ENCODE measurements at places on chromosomes 5 and 9. TPM values are rescaled to one million over a fixed set of nuclear protein-coding genes. Genes with fewer than 3 reads are reported as not detected.
A peak's percentile ranks its signal among the peaks of the same experiment; 100 is the strongest.

The HK3 gene
- 7.2 TPM for total RNA-seq

The CLIC3 gene
- total RNA-seq: 2.7 TPM

The DAPK1 gene
- total RNA-seq: 5.3 TPM

The TMCO6 gene
- 4.0 TPM for total RNA-seq

The FOXD1 gene
- total RNA-seq: not detected

The TEX48 gene
- not detected for total RNA-seq

The IL3 gene
- not detected for total RNA-seq

The BARHL1 gene
- not detected for total RNA-seq

The PCDHGA4 gene
- total RNA-seq: 9.3 TPM

GRCh38 chr5:138111181-138111580 is 27.3 kb downstream of the WNT8A start:
- no peak for DNase-seq

GRCh38 chr5:107274571-107274970 is 396.2 kb downstream of the EFNA5 start:
- DNase-seq: no peak

GRCh38 chr9:129174102-129174723 is 3.8 kb downstream of the IER5L start:
- DNase-seq: peak; percentile 95

- DNase-seq: no peak
Observed at GRCh38 chr9:5790923-5791322, 42.0 kb downstream of the ERMP1 start.

- no peak for DNase-seq
Observed at GRCh38 chr5:88885002-88885401, 2.0 kb upstream of the MEF2C start.

DNA sequence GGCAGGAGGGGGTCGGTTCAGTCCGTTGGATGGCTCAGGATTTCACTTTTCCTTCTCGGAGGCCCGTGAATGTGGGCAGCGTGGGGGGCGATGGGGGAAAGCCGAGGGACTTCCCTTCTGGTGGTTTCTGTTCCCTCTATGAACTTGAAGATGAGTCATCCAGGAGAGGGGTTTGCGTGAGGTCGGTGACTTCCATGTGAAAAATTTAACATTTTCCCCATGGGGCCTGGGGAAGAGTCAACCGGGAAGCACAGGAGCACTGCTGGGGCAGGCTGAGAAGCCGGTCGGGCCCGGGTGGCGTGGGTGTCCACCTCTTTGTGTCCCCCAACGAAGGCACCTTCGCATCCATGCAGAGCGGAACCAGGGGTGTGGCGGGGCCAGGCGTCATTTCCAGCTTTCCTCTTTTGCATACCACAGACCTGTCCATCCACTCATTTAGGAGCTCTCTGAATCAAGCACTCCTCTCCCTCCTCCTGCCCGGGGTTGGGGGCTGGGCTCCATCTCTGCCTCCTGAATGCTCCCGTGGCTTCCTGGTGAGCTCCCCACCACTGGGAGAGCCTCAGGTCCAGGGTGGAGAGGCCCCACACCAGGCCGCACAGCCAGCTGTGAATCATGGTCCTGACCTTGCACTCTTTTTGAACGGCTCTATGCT is 68.4 kb downstream of the ANKRD33B start:
- DNase-seq: no peak

GRCh38 chr9:113673726-113674125 is 202.4 kb upstream of the ZNF618 start:
- no peak for DNase-seq

GRCh38 chr9:21154018-21154608 is 12.3 kb downstream of the IFNA21 start:
- no peak for DNase-seq

GRCh38 chr9:114643896-114644295 is 13.7 kb downstream of the TEX53 start:
- no peak for DNase-seq

DNA sequence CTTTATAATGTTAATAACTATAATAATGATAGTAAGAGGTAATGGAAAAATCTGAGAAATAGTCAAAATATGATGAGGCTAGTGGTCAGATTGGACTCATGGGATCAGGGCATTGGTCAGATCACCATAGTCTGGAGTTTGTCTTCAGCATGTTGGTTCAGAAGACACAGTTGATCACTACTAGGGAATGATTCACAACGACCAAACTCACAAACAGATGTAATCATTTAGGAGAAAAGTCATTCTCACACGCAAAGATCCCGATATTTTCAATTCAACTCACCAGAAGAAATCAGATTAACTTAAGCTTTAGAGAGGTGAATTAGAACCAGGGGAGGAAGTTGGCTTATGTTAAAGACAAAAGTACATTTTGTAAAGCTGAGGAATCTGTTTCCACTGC is 131.8 kb downstream of the LURAP1L start:
- DNase-seq: no peak

DNA sequence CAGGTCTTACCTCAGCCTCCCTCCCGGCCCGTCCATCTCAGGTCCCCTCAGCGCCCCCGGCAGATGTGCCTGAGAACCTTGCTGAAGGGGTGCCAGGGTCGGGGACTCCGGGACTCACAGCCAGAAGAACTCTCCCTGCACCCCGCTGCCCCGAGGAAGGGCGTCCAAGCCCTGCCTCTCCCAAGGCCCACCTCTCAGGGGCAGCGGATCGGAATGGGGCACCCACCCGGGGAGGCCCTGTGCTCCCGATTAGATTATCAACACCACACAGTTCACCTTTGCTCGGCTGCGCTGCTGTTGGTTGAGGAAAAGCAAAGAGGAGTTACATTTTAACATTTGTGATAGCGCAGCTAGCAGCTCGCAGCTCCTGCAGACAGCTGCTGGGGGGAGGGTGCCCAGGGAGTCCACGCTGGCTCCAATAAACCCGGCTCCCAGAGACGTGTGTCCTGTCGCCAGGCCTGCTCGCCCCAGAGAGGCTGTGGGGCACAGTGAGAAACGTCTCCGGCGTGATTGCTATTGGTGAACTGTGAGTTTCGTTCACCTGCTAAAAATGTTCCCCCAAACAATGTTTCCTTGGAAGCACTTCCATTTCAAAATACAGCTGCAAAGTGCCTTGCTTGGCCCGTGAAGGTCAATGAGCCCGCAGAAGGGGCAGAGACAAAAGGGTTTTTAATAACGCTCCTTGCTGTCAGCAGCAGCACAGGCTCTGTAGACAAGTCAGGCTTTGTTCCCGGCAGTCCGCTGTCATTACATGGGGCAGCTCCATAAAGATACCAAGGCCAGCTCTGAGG is 18.6 kb upstream of the SLC6A19 start:
- peak; percentile 30 for DNase-seq

GRCh38 chr9:124483481-124483880 is 23.7 kb downstream of the NR5A1 start:
- DNase-seq: no peak

DNA sequence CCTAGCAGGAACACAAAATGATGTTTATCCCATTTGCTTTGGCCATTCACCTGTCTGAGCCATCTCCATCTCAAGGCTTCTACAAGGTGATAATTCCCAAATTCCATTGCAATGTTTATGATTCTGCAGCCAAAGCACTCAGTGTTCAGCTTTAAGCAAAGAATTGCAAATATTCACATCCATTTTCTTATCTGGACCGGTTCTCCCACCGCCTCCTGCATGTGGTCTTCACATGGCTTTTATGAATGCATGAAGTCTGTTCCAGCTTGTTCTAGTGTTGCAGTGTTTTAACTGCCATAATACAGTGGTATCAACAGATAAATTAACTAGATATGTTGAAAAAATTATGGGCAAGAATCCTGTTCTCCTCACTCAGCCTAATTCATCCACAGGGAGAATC is 443.0 kb upstream of the KLF4 start:
- no peak for DNase-seq

DNA sequence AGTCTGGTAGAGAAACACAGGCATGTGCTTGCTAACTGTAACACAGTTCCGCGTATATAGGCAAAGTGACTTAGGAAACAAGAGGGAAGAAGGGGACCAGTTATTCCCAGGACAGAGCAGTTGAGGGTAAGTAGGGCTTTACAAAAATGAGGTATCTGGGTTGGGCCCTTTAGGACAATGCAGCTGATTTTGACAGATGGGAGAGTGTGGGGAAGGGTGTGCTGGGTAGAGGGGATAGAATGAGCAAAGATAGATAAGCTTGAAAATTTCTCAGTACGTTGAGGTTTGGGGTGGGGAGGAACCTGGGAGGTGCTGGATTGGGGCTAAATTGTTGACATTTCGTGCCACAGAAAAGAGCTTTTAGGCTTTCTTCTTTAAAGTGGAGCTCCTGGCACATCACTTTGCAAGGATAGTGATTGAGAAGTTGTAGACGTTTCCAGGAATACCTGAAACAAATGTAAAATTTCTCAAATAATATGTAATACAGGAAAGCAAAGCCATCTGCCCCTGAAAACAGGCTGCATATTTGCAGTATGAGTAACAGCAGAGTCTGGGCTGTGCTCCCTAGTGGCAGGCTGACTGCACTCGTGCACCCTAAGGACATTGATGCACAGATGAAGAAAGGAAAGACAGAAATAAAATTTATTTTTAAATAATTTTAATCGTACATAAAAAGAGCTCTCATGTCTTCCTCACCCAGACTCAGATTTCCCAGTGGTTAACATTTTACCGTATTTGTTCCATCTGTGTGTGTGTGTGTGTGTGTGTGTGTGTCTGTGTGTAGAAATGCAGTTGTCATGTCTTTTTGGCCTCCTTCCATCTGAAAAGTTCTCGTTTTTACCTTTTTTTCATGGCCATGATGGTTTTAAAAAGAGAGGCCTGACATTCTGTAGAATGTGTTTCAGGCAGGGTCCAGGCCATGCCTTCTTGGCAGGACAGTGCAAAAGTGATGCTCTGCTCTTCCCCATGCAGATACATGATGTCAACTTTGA is 144.9 kb upstream of the DMRT1 start:
- no peak for DNase-seq

- DNase-seq: no peak
Observed at GRCh38 chr5:41754857-41755256, 115.4 kb downstream of the OXCT1 start.

DNA sequence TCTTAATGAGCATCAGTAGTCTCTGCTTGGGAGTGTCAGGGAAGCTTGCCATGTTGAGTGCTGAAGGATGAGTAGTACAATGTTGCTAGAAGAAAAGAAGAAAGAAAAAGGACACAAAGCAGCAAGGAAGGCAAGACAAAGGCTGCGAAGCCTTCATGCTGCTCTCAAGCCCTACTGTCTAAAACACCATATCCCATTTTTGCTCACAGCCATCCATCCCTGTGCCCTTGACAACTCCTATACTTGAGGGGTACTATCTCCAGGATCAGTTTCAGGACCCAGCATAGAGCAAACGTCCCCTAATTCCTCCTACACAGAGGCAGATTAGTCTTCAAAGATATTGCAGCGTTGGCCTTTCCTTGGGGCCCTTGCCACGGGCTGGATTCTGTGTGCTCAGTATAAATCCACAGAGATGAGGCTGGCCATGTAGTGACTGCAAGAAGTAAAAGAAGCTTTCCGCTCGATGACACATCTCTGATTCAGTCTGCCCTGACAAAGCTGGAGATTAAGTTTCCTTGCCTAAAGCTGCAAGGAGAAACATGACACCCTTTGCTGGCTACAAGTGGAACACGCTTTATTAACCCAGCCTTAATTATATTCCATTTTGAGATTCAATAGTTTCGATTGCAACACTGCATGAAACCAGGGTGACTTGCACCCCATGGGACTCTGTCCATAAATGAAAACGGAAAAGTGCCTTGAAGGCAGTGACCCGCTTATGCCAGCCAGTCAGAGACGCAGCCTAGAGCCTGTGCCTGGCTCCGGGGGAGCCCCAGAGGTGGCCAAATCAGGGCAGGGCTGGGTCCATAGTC is 304.6 kb downstream of the ACTL7B start:
- DNase-seq: no peak

GRCh38 chr5:40374853-40375252 is 304.9 kb upstream of the PTGER4 start:
- DNase-seq: no peak

GRCh38 chr5:13566871-13567339 is 377.6 kb downstream of the DNAH5 start:
- DNase-seq: no peak

DNA sequence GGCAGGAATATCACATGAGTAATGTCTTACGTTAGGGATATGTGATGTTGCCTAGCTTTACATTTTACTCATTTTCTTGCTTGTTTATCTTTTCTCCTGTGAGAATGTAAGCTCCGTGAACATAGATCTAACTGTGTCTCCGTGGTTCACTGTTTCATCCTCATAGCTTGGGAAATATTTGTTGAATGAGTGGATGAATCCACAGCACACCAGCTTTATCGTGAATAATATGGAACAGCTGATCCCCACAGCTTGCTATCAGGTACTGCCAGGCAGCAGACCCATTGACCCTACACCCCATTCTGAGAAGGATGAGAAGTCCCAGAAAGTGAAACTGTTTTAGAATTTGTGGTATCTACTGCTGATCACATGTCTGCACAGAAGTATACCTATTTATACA is 106.8 kb upstream of the FBN2 start:
- DNase-seq: no peak

DNA sequence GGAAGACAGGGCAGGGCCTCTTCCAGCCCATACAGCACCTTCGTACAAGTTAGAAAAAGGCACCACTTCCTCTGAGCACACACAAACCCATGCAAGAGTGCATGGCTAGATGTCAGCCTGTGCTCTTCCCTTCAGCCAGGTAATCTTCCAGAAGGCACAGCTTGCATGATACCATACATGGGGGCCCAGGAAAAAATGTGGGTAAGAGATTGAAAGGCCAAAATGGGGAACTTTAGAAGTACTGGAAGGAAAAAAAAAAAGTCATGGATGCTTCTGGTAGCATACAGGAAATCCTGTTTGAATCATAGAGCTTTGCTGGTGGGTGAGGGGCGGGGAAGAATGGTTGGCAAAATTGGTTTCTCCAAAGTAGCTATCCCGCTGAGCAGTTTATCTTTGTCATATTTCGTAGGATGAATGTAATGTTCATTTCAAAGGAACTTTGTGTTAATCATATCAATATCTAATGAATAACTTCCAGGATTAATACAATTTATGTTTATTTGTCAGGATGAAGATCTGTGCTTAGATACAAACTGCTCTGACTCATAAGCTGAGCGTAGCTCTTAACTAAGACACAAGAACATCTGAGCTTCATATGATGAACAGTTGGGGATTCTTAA is 78.2 kb upstream of the MAP3K1 start:
- no peak for DNase-seq

GRCh38 chr5:100760688-100761087 is 142.4 kb downstream of the ST8SIA4 start:
- DNase-seq: no peak

All from Right ventricle myocardium superior (tissue), 1 donor.